ENCODE measurements at places on chromosomes 5 and 9.

- no peak for DNase-seq
Observed at GRCh38 chr5:136046246-136046645, 17.5 kb downstream of the TGFBI start.

GRCh38 chr5:55518831-55519390 is 15.9 kb downstream of the PLPP1 start:
- DNase-seq = no peak

- DNase-seq = no peak
Observed at GRCh38 chr5:163595932-163596607, 90.7 kb downstream of the MAT2B start.

GRCh38 chr5:75716715-75717081 is 539 bp downstream of the POC5 start:
- no peak for DNase-seq

- DNase-seq = no peak
Observed at GRCh38 chr5:133121080-133121479, 69.3 kb downstream of the HSPA4 start.

- DNase-seq = no peak
Observed at GRCh38 chr9:106560540-106560939, 302.4 kb upstream of the ZNF462 start.

GRCh38 chr9:91534374-91534773 is 110.7 kb upstream of the NFIL3 start:
- DNase-seq = no peak

DNA sequence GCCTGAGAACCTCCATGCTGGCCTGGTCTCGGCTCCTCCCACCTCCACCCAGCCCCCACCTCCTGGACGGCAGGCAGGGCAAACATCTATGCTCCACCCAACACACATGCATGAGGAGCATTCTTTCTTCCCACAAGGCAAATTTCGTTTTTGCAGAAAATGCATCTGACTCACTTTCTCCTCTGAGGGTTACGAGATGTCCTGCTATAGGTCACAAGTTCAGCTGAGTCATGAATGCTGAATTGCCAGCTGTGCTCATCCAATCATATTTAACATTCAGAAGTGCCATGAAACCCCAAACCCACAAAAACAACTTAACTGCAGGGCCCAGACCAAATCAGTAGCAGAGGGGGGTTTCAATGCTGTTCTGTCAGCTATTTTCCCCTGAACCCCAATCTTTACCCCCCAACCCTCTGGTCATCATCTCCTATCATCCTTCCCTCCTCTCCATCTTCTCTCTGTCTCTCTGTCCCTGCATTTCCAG is 39.0 kb upstream of the OSMR start:
- peak; percentile 82 for DNase-seq

GRCh38 chr9:71928376-71928775 is 16.9 kb downstream of the C9orf85 start:
- DNase-seq = no peak

- no peak for DNase-seq
Observed at GRCh38 chr9:93164085-93164484, 19.9 kb upstream of the WNK2 start.

GRCh38 chr5:148482697-148483462 is 99.1 kb downstream of the FBXO38 start:
- peak; percentile 61 for DNase-seq

DNA sequence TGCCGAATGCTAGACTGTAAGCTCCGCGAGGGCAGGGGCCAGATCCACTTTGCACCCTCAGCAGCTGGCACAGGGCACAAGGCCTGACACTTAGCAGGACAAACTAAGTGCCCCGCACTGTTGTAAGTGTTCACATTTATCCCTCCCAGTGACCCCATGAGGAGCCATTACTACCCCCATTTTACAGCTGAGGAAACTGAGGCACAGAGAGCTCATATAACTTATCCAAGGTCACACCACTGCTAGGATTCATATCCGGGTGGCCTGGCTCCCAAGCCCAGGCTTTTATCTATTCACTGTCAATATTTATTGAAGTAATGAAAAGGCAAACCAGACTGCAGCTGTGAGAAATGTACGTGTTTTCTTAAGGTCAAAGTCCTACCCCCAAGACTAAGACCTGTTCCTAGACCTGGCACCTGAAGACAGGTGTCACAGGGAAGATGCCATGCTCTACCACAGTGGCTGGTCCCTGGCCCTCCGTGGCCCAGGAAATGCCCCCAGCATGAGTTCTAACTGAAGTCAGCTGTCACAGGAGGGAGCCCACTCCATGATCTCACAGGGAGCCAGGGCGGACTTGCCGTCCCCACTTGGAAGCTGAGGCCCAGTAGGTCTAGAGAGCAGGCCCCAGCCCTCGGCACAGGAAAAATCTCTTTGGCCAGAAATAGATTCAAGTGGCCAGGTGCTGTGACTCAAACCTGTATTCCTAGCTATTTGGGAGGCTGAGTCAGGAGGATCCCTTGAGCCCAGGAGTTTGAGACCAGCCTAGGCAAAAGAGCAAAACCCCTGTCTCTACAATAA is 74.7 kb upstream of the IL17B start:
- no peak for DNase-seq

DNA sequence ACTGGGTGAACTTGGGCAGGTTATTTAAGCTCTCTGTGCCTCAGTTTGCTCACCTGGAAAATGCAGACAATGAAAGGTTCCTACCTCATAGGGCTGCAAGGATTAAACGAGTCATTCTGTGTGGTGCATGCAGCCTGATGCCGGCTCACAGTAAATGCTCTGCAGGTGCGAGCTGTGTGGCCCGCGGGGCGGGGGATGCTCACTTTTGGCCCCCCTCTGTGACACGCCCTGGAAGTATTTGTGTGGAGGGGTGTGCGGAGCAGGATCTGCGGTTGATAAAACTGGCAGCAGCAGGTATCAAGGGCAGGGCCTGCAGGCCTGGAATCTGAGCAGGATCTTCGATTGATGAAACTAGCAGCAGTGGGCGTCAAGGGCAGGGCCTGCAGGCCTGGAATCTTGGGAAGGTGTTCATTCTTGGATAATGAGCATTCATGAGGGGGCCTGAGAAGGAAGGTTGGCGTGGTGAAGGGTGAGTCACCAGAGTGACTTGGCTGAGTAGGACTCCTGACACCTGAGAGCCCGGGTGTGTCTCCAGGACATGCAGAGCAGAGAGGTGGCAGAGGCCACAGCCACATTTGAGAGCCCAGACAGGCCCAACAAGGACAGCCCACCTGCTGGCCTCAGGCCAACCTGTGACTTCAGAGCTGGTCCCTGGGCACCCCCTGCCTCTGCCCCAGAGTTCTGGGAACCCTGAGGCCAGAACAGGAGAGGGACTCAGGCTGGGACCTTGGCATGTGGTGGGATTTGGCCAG is 11.9 kb downstream of the UNC5A start:
- no peak for DNase-seq

- DNase-seq = no peak
Observed at GRCh38 chr5:152259702-152260101, 145.4 kb downstream of the NMUR2 start.

GRCh38 chr9:77498891-77499290 is 149.2 kb downstream of the GNA14 start:
- DNase-seq = no peak

DNA sequence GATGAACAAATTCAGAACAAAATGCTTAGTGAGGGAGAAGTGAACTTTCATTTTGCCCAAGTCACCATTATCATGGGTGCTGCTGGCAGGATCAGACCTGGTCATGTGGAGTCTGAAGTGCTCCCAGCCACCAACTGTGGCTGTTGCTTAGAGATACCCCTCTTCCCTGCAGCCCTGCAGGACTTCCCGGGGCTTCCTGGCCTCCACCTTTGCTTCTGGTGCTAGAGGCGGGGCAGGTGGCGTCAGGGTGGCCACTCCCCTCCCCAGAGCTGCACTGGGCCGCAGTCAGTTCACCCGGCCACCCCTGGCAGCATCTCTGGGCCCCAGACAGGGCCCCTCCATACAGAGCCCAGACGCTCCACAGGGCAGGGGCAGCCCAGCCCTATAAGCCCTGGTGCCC is 30.0 kb upstream of the SLC12A7 start:
- DNase-seq = no peak

DNA sequence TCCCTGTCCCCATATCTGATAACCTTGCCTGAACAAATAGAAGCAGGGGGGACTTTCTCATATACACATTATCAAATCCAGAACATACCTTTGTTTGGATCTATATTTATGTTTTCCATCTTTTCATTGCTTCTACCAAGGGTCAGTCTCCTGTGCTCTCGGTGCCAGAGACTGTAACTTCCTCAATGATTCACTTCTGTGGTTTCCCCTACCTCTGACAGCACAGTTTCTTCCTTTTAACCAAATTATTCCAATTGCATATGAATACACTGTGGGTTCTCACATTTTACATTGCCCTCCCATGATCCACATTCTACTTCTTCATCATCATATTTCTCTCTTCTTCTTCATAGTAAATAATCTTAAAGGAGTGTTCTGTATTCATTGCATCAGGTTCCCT is 32.2 kb downstream of the NMUR2 start:
- no peak for DNase-seq

GRCh38 chr9:108645520-108645919 is 210.3 kb downstream of the ACTL7B start:
- DNase-seq = no peak

DNA sequence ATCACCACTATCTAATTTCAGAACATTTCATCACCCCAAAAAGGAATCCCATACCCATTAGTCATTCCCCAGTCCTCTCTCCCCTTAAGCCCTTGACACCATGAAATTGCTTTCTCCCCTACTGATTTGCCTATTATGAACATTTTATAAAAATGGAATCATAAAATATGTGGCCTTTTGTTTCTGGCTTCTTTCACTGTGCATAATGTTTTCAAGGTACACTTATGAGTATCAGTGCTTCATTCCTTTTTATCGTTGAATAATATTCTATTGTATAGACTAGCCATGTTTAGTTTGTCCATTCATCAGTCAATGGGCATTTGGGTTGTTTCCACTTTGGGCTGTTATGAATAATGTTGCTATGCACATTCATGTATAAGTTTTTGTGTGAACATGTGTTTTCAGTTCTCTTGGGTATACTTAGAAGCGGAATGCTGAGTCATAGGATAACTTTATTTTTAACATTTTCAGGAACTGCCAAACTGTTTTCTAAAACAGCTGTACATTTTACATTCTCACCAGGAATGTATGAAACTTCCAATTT is 40.4 kb upstream of the FGF1 start:
- no peak for DNase-seq

- DNase-seq = no peak
Observed at GRCh38 chr5:27158171-27158570, 119.8 kb upstream of the CDH9 start.

GRCh38 chr9:112338561-112338960 is 5.1 kb upstream of the PTBP3 start:
- no peak for DNase-seq

GRCh38 chr9:104779334-104779733 is 15.4 kb downstream of the NIPSNAP3B start:
- DNase-seq = no peak

DNA sequence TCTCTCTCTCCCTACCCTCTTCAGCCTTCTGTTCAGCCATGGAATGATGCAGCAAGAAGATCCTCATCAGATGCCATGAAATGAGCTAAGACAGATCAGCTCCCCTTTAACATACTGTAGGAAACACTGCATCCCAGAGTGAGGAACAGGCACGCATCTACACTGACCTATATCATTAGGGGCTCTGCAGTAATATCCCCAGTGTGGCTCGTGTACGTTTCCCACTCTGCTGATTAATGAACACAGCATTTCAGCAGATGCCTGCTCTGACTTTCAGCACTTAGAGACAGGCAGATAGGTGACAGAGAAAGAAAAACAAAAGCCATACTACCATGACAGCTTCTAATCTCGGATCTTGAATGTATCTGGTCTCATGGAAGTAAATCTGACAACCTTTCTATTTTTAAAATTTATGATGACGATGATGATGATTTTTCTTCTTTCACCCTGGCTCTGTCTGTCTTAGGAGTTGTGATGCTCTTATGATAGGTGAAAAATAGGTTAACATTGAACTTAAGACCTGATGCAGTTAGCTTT is 750.3 kb downstream of the CDH12 start:
- no peak for DNase-seq

DNA sequence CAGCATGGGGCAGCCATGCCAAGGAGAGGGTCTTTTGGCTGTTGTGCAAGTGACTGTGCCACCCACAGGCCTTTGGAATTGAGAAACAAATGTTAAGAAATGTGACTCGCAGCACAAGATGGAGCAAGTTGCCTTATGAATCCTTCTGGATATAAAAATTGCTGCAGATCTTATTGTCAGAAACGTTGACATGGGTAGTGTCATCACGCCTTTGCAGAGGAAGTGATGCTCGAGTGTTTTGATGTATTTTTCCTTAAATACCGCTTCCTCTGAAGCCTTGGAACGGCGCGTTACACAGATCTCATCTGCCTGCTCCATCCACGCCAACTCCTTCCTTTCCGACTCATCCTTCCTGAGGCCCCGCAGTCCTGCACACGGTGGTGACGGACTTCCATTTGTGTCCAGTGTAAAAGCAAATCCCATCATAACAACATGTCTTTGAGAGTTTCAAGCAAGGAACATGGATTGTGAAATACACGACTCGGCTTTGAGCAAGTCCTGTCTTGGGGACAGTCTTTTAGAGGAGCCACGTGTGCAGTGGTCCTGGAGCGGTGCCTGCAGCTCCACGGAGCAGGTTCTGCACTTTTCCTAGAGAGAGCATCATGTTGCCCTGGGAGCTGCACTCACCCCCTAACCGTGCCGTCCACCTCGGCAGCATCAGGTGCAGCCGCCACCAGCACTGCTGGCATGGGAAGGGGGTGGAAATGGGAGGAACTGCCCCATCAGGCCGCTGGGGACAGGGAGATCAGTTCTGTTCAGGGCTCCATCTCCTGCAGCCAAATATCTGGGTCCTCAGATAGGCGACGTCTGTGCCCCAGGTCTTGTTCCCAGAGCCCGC is 15.1 kb downstream of the ROPN1L start:
- DNase-seq = no peak

- DNase-seq = peak; percentile 69
Observed at GRCh38 chr5:16456103-16456832, 9.3 kb downstream of the ZNF622 start.

- DNase-seq = no peak
Observed at GRCh38 chr9:114884787-114885452, 45.5 kb downstream of the TNFSF8 start.

DNA sequence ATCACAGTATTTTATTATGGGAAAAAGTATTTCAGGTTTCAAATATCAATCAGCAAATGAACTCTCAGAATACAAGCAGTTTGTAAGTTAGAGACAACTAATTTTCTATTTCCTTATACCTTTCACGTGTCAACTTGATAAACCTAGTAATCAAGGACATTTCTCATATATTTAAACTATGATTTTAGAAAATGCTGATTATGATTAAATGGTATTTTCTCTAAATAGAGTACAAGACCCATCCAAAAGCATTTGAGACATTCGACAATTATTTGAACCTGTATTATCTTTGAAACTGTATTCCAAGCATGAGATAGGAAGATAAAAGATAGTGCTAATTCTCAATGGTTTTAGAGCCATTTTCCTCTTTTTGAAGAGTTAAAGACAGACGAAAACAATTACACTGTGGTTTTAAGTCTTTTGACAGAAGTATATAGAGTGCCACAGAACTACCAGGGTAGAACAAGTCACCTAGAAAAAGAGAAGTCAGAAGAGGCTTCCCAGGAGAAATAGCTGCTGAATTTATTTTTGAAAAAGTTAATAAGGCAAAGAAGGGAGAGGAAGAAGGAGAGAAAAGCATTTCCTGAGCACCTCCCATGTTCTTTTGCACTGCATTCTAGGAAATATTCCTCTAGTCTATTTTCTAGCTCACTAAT is 5.6 kb downstream of the MEIKIN start:
- no peak for DNase-seq

All from Panc1 (cell line).